Mammary epithelial cell (primary cell): ENCODE measurements at places on chromosomes 16 and 17.

GRCh38 chr16:73056921-73057290 lies 9.0 kb upstream of the ZFHX3 start:
- DNase-seq, result no peak

DNA sequence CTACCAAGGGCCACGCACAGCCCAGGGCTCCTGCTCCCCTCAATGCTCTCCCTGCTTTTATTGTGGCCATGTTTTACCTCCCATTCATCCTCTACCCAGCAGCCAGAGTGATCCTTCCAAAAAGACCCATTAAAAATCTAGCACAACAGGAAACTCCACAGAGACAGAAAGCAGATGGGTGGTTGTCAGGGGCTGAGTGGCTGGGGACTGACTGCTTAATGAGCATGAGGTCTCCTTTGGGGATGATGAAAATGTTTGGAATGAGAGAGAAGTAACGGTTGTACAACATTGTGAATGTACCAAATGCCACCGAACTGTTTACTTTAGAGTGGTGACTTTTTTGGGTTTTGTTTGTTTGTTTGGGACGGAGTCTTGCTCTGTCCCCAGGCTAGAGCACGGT lies 107.4 kb downstream of the GAS7 start:
- DNase-seq, result no peak

DNA sequence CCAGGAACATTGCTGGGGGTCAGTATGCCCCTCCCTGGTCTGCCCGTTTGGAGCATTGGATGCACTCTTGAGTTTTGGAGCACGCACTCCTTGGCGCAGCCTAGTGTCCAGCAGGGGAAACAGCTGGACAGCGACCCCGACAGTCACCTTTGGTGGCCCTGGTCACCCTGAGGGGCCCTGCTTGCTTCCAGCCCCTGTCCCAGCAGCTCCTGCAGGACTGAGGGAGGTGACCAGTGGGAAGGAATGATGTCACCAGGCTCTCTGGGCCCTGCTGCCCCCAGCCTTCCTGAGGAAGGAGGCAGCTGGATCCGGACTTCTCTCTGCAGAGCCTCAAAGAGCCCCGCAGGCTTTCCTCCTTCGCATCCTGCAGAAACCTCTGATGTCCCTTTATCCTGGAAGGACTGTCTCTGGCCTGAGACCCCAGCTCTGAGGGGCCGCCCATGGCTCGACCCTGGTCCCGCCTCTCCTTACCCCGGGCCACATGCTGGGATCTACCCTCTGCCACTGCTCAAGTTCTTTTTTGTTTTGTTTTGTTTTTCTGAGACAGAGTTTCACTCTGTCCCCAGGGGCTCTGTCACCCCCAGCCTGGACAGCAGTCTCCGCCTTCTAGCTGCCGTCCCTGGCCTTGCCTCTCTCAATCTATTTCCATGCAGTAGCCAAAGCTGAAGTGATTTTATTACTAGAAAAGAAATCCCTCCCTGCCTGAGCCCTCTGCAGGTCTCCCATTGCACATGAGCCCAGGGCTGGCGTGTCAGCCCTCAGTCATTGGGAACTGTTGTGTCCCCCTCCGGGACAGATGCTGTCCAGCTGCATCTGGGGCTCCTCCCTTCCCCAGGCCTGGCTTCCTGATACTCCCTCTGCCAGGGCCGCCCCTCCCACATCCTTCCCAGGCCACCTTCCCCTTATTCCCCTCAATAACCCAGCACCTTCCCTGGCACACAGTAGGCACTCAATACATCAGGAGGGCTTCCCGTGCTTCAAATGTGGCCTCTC lies 11.6 kb downstream of the ZSCAN10 start:
- DNase-seq, result no peak

DNA sequence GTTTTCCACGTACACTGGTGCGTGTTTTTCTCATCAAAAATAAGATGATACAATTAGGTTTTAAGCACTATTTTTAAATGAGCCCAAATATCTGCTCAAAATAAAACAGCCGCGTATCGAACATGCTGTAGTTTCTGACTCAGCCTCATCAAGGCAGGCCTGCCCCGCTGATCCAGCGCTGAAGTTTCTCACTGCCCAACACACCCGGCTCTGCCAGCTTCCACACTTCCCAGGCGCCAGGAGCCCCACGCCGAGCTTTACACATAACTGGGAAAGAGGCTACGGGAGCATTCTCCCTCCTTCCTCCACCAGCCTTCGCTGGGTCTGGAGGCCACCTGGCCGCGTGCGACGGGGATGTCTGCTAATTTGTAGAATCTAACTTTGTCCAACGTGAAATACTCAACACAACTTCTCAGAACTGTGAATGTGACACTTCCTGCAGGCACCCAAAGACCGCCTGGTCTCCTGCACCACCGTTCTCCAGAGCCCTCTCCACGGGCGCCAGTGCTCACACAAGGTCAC lies 42.1 kb downstream of the MAP1LC3B start:
- no peak for DNase-seq

DNA sequence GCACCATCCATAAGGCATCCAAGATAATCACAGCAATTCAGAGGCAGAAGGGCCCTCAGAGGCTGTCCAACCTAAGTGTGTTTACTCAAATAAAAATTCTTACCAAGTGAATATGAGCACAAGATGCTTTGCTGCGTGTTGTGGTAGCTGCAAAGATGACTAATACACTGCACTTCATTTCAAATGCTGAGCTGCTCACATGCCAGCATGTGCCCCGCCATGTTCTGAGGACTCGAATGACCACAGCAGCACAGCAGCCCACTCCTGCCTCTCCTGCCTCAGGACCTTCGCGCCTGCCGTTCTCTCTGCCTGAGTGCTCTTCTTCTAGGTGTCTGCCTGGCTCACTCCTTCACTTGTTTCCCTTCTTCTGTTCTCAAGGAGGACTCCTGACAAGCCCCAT lies 19.0 kb downstream of the PIK3R5 start:
- DNase-seq, result peak; percentile 57

- DNase-seq, result no peak
Observed at GRCh38 chr17:50661348-50661747, 26.7 kb downstream of the ABCC3 start.

- no peak for DNase-seq
Observed at GRCh38 chr17:7846063-7846735, 8.7 kb upstream of the TMEM88 start.

DNA sequence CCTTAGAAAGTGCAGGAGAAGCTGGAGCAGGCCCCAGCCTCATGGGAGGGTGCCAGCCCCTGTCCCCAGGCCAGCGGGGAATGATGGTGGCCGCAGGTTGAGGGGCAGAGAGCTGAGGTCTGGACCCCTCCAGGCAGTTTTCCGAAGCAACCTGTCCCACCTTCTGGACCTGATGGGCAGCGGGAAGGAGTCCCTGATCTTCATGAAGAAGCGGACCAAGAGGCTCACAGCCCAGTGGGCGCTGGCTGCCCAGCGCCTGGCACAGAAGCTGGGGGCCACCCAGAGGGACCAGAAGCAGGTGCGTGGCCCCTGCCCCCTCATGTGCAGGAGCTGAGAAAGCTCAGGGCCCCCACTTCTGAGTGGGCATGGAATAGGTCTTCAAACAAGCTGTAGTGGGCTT lies 36.8 kb downstream of the MGAT5B start:
- DNase-seq, result no peak

DNA sequence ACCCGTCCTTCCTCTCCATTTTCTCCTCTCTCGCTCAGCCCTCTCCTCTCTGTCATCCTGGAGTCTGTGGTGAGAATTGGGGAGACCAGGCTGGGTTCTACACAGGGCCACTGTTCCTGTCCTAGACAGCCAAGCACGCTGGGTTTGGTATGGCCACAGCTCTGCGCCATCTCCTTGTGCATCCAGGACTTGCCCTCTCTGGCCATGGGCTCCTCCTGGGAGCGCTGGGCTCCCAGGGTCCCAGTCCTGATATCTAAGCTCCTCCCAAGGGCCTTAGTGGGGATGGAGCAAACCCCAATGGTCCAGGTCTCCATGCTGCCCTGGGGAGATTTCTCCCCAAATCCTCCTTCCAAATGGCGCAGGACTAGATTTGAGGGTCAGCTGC lies 27.2 kb upstream of the ITGA3 start:
- DNase-seq, result no peak

GRCh38 chr16:20673882-20674683 lies 23.4 kb downstream of the ACSM1 start:
- no peak for DNase-seq

DNA sequence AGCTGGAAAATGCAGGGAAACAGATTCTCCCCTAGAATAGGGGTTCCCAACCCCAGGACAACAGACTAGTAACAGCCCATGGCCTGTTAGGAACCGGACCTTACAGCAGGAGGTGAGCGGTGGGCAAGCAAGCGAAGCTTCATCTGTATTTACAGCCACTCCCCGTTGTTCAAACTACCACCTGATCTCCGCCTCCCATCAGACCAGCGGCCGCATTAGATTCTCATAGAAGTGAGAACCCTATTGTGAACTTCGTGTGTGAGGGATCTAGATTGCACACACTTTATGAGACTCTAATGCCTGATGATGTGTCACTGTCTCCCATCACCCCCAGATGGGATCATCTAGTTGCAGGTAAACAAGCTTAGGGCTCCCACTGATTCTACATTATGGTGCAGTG lies 3.5 kb downstream of the CD300LB start:
- DNase-seq, result no peak

DNA sequence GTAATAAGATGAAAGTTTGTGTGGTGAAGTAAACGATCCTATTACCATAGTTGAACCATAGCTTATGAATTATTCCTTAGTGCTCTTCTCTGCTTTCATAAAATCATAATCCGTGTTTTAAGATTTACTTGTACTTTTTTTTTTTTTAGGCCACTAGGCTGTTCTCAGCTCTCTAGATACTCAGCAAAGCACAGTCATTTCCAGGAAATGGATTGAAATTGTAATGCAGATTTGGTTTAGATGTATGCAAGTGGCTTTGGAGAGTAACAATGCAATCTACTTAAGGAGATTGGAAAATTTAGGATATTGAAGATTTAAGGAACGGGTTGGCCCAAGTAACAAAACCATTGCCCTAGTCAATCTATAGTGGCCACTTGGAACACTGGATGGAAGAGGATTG lies 125.1 kb downstream of the PITPNC1 start:
- DNase-seq, result no peak

DNA sequence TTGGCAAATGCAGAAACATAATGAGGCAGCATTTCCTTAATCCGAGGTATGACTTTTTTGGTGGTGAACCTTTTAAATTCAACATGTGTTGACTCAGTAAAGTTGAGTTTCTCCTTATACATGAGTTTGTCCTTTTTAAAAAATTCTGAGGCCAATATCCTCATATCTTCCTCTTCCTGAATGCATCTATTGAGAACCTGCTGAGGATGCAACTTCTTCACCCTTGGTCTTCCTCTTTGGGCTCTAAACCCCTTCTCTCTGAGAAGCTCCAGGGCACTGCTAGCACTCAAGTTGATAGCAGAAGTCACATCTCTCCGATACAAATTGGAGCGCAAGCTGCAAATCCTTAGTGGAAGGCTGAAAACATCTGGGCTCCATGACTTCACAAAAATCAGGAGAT lies 3.3 kb downstream of the SLFN14 start:
- DNase-seq, result no peak

- peak; percentile 54 for DNase-seq
Observed at GRCh38 chr16:83847371-83848225, 39.8 kb downstream of the HSBP1 start.

DNA sequence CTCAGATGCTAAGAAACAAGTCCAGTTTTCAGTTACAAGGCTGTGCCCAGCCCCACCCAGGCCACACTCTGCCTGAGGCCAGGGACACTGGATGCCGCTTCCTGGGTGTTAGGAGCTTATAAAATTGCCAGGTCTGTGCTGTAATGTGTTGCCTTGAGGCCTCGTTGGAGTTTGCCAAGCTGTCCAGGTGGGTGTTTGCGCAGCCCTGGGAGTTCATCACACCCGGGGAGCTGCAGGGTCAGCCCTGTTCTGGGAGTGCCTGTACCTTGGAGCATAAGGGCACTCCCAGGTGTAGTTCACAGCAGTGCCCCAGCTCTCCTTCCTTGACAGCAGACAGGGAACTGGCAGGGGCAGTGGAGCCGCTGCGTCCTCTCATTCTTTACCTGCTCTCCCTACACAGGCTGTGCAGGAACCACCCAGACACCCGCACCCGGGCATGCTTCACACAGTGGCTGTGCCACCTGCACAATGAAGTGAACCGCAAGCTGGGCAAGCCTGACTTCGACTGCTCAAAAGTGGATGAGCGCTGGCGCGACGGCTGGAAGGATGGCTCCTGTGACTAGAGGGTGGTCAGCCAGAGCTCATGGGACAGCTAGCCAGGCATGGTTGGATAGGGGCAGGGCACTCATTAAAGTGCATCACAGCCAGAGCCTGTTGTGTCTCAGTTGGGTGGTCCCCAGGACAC lies 1.6 kb downstream of the GFER start:
- DNase-seq, result no peak

GRCh38 chr17:45339646-45340605 lies 23.1 kb upstream of the MAP3K14 start:
- no peak for DNase-seq

DNA sequence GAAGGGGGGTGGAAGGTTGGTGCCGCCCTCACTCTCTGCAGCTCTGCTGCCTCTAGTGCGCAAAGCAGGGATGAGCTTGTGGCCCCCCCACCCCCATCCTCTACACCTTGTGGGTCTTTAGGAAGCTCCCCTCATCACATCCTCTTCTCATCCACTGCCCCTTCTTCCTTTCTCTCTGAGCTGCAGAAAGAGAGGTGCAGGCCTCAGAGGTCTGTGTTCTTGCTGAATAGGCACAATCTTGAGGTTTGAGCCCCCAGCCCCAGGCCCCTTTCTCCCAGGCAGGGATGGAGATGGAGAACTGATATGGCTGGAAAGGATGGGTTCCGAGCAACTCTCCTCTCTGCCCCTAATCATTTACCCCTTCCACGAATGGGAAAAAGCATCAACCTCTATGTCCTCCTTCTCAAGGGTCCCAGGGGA lies 2.6 kb downstream of the CACNA1G start:
- no peak for DNase-seq

GRCh38 chr17:65123757-65124675 lies 13.2 kb upstream of the RGS9 start:
- no peak for DNase-seq

GRCh38 chr16:11836650-11837244 lies 14.6 kb downstream of the RSL1D1 start:
- DNase-seq, result no peak
